Activated naive CD4-positive, alpha-beta T cell treated with anti-CD3 and anti-CD28 coated beads for 36 hours (primary cell): ENCODE measurements at places on chromosomes 7 and 10.

- no peak for DNase-seq
These were observed 79.1 kb upstream of the ZEB1 start for GRCh38 chr10:31239961-31240360.

GRCh38 chr10:97020452-97021400 lies 165.0 kb downstream of the SLIT1 start:
- no peak for DNase-seq

DNA sequence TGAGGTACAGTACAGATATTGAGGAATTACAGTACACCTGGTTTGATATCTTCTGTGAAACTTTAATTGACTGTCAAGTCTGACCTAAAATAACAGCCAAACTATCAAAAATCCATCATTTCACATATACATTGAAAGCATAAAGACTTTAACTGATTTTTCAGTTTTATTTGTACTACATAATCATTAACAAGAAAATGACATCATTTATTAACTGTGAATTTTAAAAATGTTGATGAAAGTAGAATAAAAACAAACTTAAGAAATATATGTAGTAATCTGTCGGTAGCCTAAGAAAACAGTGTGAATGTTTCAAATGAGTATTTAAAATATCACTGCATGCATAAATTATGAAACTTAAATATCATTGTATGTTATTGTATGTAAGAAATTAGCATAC lies 836.7 kb upstream of the GHITM start:
- no peak for DNase-seq

DNA sequence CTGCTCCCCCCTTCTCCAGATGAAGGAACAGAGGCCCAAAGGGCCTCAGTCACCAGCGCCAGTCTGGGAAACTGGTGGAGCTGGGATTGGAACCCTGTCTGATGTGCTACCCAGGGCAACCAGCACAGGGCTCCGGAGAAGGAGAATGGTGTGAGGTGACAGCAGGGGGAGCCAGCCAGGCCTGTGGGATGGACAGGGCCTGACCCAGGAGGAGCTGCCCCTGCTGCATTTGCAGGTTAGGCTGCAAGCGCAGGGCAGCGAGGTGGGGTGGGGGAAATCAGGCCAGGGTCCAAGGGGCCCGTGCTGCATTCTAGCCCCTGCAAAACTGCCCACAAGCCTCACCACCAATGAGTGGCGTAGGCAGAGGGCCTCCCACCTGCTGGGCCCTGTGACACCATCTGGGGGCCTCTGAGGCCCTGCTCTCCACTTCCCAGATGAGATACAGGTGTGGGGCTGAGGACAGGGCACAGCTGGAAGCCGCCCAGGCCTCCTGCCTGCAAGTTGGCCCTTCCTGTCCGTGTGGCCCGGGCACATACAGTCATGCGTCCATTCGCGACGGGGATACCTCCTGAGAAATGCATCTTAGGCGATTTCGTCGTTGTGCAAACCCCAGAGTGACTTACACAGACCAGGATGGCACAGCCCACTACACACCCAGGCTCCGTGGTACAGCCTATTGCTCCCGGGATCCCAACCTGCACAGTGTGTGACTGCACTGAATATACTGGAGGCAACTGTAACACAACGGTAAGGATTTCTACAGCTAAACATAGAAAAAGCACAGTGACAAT lies 45.3 kb downstream of the RASGEF1A start:
- peak; percentile 4 for DNase-seq
